ENCODE measurements at places on chromosomes 1 and 21.

DNA sequence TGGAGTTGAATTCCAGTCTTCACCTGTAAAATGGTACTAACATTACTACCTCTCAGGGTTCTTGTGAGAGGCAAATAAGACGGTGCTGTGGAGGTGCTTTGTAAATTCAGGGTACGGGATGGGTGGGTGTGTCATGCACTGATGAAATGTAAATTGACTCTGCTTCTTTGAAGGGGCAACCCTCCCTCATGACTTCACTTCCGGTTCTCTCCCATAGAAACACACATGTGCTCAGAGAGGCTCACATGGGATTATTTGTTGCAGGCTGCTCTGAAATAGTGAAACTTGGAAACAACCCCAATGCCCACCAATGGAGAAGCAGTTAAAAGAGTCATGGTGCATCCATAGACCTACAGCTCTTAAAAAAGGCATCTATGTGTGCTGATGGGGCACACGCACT lies 44.9 kb upstream of the SCMH1 start:
- DNase-seq, result no peak

DNA sequence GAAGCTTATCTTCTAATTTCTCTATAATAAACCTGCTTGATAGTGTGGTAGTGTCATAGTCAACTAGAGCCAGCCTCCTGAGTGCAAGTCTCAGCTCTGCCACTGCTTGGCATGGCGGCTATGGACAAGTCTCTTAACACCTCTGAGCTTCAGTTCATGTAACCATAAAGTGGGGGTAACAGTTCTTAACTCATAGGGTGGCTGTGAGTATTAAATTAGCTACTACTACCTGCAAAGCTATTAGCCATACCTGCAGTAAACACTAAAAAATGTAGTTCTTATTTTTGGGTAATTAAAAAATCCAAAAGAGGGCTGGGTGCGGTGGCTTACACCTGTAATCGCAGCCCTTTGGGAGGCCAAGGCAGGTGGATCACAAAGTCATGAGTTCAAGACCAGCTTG lies 2.2 kb upstream of the CDC42 start:
- DNase-seq, result no peak

- no peak for DNase-seq
Observed at GRCh38 chr1:192343344-192343743, 26.6 kb downstream of the RGS21 start.

DNA sequence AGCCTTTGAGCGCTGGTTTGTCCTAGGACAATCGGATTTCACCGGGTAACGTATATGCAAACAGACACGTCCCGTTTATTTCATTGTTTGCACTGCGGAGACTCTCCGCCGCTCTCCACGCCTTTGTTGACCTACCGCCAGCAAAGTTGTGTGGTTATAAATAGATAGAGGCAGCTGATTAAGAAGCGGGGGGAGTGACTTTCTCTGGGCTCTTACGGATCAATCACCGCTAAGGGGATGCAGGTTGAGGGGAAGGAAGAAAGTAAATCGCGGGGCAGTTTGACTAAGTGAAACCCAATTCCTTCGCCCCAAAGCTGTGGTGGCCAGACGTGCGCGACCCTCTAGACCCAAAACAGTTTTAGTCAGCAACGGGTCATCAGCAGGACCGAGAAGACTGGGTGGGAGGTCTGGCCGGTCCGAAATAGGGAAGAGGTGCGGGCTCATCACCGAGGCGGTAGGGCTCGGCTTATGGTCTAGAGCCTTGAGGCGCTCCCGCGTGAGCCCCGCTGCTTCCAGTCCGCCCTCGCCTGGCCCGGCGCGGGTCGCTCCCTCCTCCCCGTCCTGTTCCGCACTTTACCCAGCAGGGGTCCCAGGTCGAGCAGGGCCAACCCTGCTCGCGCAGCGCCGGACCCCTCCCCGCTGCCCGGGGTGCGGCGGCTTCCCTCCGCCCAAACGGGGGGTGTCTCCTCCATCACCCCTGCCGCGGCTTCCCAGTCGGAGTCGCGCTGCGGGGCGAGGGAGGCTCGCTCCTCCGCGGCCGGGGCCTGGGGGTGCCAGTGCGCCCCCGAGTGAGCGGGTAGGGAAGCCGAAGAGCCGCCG lies 120.8 kb upstream of the RRP15 start:
- DNase-seq, result no peak

- no peak for DNase-seq
Observed at GRCh38 chr1:157653494-157653873, 47.1 kb downstream of the FCRL3 start.

- DNase-seq, result no peak
Observed at GRCh38 chr1:202692959-202693555, 17.2 kb downstream of the SYT2 start.

DNA sequence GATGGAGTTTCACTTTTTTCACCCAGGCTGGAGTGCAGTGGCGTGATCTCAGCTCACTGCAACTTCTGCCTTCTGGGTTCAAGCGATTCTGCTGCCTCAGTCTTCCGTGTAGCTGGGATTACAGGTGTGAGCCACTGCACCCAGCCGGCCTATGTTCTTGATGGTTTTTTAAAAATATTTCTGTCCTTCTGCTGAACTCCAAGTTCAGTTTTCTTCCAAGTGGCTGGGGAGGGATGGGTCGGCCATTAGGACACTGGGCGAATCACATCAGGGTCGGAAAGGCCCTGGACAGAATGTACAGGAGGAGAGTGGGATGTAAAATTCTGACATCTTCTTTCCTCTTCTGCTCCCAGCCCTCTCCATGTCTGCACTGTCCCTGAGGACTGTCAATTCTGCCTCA lies 289.6 kb downstream of the PTPRU start:
- DNase-seq, result no peak

DNA sequence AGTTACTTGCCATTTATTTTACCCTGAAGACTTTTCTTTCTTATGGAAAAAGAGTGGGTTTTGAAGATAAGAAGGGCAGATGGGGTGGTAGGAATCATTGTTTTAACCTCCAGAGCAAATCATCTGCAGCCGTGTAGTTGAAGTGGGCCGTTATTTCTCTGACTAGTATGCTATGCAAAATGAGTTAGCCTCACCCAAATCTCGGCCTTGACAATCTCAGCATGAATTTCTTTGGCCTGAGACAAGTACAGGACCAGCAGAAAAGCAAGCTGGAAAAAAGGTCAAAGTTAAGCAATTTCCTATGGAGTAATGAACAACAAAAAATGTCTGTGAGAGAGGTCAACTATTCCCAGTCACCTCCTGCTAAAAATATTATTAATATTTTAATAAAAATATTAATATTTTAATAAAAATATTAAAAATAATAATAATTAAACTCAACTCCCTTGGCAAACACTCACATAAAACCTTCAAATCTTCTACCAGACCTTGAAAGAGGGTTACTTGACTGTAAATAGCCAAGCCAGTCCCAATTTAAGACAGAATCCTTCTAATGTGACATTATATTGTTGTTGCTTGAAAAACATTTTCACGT lies 6.8 kb upstream of the TEKT2 start:
- DNase-seq, result no peak

- no peak for DNase-seq
Observed at GRCh38 chr1:56585985-56586384, 6.6 kb upstream of the PLPP3 start.

Data from cortex of kidney (tissue), 1 donor.